WERI-Rb-1 (cell line): ENCODE measurements at places on chromosomes 12 and 14.

GRCh38 chr12:131606218-131606901, 104.5 kb upstream of the SFSWAP start:
- DNase-seq, result no peak

DNA sequence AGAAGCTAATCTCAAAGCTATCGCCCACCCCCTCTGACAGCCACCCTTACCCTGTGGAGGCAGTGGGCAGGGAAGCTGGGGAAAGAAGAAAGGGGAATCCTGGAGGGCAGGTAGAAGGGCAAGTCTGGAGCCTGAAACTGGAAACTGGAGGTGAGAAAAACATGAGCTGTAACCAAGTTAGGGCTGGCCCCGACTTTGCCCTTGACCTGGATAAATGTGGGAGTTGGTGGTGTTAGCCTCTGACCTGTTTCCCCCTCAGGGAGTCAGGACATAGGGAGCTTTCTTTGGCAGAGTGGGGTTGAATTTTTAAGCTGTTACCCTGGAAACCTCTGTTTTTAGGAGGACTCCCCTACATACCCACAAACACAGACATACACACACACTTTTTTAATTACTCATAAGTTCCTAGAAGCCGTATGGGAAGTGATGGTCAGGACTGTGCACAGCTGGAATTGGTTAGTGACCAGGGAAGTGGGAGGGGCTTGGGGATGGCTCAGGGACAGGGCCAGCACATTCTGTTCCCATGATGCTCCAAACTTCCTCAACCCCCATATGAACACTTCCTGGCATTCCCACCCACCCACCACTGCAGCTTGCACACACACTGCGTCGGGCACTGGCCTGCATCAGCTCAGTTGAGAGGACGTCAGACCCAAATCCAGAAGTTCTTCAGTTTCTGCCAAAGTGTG, 5.0 kb upstream of the MMP19 start:
- DNase-seq, result no peak

GRCh38 chr12:27133022-27133590, 50.7 kb upstream of the C12orf71 start:
- no peak for DNase-seq

DNA sequence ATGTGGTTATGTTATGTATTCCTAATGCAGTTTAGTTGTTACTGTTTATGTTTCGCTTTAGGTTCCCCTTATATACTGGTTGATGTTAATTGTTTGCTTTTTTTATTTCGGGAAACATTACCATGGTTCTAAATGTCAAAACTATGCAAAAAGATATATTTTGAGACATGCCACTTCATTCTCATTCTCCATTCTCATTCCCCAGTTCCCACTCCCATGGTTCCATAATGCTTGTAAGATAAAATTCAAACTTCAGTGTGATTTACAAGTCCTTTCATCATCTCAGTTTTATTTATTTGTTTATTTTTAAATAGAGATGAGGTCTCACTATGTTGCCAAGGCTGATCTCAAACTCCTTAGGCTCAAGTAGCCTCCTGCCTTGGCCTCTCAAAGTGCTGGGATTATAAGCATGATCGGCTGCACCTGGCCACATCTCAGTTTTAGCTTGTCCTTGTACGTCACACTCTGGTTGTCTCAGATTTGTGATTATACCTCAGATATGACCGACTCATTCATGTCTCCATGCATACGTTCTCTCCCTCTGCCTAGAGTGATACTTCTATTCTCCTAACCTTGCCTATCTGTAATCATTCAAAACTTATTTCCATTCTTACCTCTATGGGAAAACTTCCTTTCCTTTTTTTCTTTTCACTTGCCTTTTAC, 407.8 kb upstream of the RGS6 start:
- peak; percentile 29 for DNase-seq

DNA sequence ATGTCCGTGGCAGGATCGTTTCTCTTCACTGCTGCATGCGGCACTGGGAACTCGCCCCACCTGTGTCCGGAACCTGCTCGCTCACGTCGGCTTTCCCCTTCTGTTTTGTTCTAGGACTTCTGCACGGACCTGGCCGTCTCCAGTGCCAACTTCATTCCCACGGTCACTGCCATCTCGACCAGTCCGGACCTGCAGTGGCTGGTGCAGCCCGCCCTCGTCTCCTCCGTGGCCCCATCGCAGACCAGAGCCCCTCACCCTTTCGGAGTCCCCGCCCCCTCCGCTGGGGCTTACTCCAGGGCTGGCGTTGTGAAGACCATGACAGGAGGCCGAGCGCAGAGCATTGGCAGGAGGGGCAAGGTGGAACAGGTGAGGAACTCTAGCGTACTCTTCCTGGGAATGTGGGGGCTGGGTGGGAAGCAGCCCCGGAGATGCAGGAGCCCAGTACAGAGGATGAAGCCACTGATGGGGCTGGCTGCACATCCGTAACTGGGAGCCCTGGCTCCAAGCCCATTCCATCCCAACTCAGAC, 1.2 kb downstream of the FOS start:
- DNase-seq, result no peak

DNA sequence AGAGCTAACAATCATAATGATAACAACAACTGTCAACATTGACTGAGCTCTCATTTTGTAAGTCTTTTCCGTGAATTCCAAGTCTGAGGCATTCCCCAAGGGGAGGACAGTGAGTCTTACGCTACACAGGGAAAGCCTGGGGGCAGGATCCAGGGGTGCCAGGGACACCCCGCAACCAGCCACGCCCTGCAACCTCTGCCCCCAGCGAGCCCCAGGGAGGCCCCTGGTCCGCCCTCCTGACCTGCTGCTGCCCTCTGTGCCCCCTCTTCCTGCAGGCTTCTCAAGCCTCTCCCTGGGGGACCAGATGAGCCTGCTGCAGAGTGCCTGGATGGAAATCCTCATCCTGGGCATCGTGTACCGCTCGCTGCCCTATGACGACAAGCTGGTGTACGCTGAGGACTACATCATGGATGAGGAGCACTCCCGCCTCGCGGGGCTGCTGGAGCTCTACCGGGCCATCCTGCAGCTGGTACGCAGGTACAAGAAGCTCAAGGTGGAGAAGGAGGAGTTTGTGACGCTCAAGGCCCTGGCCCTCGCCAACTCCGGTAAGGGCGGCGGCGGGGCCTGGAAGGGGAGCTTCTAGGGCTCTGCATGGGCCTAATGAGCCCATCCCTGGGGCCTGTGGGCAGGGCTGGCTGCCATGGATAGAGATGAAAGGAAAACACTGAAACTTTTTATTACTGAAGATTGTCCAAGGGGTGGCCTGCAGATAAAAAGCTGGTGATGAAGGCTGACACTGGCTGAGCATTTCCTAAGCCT, 115.4 kb downstream of the ESRRB start:
- no peak for DNase-seq
